GM23338 (cell line): ENCODE measurements at places on chromosomes 4 and X. TPM values are rescaled to one million over a fixed set of nuclear protein-coding genes. Genes with fewer than 3 reads are reported as not detected.

Gene MAP7D2
- total RNA-seq = 0.90 and 0.97 TPM in 2 replicates

- no peak for DNase-seq
Measured at GRCh38 chr4:2288051-2288541, 26.2 kb upstream of the MXD4 start.

Gene KCNE5
- total RNA-seq = 5.1 and 6.2 TPM in 2 replicates

DNA sequence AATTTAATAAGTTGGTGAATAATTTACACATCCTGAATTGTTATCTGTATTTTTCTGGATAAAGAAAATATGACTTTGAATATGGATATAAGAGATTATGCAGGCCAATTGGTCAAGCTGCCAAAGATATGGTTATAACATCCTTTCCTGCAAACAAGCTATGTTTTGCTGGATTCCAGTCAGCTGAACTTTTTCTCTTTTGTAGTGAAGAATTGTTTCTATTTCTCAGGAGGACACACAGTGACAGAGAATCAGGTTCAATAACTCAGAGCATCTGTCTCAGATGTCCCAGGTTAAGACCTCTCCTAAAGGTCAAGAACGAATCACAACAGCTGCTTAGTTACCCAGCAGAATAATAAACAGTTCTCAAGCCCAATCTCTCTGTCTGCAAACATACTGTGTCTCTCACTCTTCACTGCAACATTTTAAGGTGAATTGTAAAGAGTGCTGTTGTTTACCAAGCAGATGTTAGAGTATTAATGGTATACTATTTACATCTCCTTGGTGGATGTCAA is 189.5 kb upstream of the ANKRD50 start:
- no peak for DNase-seq

Gene HTT
- total RNA-seq = 62.7 and 67.7 TPM in 2 replicates

Gene GUCY1B1
- total RNA-seq = 4.3 TPM in 2 replicates

Gene ATP10D
- total RNA-seq = 4.7 and 4.9 TPM in 2 replicates

DNA sequence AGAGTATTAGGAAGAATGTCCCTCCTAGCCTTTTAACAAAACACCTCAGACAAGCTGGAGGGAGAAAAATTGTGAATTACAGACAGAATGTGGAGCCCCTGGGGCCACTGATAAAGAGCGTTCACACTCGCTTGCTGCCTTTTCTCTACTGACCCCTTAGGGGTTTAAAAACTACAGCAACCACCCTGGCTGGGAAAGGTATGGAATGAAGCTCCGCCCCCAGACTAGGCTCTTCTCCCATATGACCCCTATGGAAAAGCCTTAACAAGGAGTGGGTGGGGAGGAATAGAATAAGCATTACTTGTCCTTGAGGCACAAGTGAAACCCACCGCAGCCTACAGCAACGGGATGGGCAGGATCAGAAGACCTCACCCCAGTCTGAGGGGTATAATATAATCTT is 26.3 kb downstream of the ANKRD50 start:
- peak; percentile 82 for DNase-seq

DNA sequence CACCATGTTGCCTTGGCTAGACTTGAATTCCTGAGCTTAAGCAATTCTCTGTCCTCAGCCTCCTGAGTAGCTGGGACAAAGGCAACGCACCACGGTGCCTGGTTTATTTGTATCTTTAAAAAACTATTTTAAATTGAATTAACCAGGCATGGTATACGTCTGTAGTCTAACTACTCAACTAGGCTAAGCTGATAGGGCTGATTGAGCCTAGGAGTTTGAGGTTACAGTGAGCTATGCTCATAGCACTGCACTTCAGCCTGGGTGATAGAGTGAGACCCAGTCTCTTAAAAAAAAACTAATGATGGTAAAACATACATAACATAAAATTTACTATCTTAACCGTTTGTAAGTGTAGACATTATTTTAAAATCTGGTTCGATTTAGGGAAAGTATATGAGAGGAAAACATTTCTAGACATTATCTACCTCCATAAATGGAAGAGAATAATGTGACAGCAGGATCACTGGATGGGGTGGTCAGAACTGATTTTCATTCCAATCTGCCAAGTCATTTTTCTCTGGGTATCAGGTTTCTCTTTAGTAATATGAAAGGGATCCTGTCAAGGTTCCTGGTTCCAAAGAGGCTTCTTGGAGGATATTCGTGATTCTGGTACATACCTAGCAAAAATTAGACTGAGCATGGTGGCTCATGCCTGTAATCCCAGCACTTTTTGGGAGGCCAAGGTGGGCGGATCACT is 8.7 kb upstream of the ITGB1BP2 start:
- DNase-seq = no peak

GRCh38 chrX:53422086-53422860 is at the start of gene SMC1A:
TSS of gene SMC1A (minus strand) at chrX:53422654. CDS start at chrX:53422600, 54 bp downstream.
- DNase-seq = peak; percentile 97
